NCI-H1092 treated with DMSO at 0.1 percent for 48 hours (cell line): ENCODE measurements at places on chromosomes 4 and X.

- DNase-seq: peak; percentile 60
Observed at GRCh38 chrX:139204898-139205667, 325.5 kb upstream of the F9 start.

DNA sequence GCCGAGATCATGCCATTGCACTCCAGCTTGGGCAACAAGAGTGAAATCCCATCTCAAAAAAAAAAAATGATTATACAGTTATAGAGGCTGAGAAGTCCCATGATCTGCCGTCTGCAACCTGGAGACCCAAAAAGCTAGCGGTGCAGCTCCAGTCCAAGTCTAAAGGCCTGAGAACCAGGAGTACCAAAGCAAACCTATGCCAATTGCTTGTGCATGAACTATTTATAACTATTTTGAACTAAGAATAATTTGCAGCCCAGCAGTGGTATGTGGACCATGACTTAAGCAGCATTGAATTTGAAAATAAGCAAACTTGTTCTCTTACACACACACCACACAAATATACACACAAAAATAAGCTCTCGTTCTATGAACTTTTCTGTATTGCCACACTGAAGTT, 51.8 kb downstream of the TASL start:
- no peak for DNase-seq

GRCh38 chr4:33427676-33428075, 2707.5 kb downstream of the PCDH7 start:
- DNase-seq: no peak

GRCh38 chrX:24204958-24205357, 55.4 kb downstream of the ZFX start:
- DNase-seq: no peak

DNA sequence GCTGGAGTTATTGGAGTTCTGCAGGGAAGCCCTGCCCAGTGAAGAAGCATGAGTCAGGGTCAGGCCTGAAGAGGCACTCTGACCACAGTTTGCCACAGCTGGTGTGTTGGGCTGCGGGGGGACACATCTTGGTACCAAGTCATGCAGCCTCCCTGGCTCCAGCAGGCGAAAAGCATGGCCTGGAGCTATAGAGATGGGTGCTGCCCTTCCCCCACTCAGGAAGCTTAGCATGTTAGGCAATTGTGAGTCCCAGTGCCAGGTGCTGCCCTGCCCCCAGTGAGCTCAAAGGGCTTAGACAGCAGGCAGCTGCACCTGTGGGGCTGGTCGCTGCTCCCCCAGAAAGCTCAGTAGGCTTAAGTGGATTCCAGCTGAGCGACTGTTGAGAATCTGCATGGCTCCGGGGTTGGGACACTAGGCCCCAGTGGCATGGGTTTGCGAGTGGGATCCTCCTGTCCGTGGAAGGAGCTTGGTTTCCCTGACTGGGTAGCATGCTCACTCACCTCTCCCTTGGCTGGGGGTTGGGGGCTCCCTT, 755.5 kb downstream of the GLUD2 start:
- DNase-seq: no peak

GRCh38 chr4:155509555-155509954, 132.8 kb upstream of the MAP9 start:
- DNase-seq: no peak

- peak; percentile 91 for DNase-seq
Observed at GRCh38 chr4:78057135-78057599, at the start of gene FRAS1. Gene FRAS1 (plus strand): TSS chr4:78057323. CDS start chr4:78058010, 687 bp downstream.

DNA sequence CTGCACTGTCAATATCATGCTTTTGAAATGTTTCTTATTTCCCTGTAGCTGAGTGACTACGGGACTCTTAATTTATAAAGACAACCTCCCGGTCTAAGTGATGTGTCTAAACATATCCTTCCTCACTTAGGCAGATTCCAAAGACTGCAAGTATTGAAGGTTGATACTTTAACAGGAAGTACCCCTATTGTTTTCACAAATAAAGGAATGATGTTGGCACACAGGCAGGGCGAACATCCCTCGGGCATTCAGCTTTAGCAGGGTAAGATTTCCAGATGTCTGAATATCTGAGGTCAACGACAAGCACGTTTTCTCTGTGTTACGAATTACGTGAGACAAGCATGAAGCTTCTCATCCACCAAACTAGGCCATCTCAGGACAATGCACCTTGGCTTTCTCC, 638.0 kb upstream of the FRG1 start:
- DNase-seq: no peak

GRCh38 chr4:54440394-54441136, 211.5 kb downstream of the PDGFRA start:
- DNase-seq: peak; percentile 20

- DNase-seq: no peak
Observed at GRCh38 chr4:58541926-58542325, 1431.7 kb upstream of the IGFBP7 start.

DNA sequence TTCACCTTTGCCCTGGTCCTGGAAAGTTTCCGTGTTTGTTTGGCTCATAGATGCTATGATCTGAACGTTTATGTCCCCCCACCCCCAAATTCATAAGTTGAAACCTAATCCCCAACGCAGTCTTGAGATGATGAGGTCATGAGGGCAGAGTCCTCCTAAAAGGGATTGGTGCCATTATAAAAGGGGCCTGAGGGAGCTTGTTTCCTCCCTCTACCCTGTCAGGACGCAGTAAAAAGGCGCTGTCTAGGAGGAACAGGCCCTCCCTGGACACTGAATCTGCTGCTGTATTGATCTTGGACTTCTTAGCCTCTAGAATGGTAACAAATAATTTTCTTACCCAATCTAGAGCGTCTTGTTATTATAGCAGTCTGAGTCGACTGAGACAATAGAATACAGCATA, 2190.6 kb upstream of the TENM3 start:
- DNase-seq: no peak

DNA sequence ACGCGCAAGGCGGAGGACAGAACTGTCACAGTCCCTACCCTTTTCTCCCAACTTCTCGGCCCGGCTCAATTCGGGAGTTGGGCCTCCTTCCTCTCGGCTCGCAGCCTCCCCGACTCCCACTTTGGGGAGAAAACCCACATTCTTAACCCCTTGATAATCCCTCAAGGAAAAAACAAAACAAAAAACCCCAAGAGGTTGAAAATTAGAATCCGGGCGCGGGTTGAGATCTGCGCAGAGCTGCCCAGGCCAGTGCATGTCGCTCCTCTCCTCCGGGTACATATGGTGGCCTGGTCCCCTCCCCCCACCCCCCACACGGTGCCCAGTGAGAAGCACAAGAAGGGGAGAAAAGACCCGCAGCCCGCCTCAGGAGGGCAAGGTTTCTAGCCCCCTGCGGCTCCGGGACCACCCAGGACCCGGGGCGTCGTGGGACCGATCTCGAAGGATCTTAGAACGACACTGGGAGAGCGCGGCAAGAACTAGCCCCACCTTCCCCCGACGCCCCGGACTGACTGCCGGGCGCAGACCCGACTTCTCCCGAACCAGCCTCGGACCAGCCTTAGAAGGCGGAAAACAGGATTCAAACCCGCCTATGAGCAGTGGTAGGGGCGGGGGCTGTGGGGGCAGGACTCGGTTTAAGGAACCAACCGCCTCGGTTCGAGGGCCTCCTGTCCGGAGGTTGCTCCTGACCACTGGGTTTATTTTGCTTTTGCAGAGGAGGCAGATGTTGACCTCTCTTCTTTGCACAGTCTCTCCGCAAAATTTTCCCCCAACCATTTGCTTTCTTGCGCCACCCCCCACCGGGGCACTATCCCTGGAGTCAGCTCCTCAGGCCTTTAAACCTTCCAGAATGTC, 2.5 kb upstream of the PDGFRA start:
- DNase-seq: no peak

GRCh38 chrX:1111601-1112300, 100.7 kb downstream of the CRLF2 start:
- no peak for DNase-seq

GRCh38 chr4:102564399-102565059, 63.4 kb downstream of the NFKB1 start:
- DNase-seq: no peak

DNA sequence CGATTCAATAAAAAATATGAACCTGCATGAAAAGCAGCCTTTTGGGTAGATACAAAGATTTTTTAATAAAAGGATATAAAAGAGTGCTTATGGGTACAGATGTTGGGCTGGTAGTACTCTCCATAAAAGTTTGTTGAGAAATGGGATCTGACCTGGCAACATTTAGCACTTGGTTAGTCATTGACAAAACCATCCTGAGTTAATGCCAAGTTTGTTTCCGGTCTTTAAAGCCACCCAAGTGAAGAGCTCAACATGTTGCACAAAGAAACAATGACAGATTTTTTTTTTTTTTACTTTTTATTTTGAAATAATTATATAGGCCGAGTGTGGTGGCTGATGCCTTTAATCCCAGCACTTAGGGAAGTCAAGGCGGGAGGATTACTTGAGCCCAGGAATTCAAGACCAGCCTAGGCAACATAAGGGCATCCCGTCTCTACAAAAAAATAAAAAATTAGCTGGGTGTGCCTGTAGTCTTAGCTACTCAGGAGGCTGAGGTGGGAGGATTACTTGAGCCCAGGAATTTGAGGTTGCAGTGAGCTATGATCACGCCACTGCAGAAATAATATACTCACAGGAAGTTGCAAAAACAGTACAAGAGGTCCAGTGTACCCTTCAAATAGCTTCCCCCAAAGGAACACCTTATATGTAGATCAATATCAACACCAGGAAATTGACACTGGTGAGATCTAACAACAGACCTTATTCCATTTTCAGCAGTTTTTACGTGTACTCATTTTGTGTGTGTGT, 16.6 kb downstream of the CHST7 start:
- DNase-seq: no peak

DNA sequence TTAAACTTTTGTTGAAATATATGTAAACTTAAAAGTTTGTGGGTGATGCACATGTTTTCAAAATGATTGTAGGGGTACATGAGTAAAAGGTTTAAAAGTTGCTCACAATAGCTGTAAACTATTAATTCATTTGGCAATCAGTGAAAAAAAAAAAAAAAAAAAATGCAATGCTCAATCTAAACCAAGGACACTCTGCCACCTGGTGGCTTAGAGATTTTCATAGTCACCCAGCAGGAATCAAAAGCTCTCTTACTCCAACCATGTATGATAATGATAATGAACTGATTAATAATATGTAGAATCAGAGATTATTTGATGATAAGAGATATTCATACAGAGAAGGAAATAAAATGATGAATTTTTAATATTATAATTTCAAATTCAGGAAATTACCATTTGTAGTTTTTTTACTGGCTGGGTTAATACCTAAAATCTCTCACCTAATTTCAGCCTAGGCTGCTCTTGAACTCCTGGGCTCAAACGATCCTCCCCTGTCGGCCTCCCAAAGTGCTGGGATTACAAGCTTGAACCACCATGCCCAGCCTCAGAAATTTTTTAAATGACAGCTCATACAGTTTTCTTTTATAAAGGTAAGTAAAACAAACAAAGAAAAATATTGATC, 46.9 kb upstream of the SLC25A4 start:
- peak; percentile 20 for DNase-seq

GRCh38 chrX:72326605-72327300, 21.0 kb upstream of the CITED1 start:
- DNase-seq: no peak

GRCh38 chrX:440636-441035, 53.9 kb upstream of the PPP2R3B start:
- no peak for DNase-seq

DNA sequence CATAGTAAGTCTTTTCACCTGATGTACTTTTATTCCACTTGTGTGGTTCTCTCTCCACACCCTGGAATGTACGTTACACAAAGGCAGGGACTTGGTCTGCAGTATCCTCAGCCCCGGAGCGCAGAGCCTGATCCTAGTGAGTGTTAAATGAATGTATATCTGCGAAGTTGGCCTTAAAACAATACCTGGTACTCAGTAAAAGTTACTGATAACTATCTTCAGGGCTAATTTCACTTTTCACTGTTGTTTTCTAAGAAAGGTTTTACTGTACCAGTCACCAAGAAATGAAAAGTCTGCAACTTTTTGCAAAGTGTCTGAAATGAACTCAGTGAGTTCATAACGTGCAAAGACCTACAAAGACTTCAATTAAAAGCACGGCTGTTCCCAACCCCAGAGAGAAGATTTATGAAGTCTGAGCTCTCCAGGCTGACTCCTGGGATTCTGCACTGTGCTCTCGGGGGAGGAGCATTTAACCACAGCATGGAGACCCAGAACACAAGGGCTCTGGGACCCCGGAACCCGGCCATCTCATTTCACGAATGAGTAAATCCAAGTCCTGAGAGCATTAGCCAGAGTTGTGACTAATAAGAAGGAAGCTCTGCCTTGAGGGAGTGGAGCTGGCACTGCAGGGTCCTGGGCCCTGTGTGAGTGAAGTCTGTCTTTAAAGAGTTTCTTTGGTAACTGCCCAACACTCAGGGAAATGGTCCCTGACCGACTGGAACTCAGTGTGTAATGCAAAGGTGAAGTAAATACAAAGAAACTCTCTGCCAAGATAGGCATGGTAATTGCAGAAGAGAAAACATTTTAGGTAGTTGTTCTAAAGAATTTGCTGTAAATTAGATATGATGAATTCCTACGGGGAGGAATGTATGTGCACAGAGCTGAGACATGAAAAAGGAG, 165.8 kb downstream of the NSUN7 start:
- DNase-seq: no peak

- no peak for DNase-seq
Observed at GRCh38 chr4:113908829-113909228, 70.6 kb downstream of the ARSJ start.

DNA sequence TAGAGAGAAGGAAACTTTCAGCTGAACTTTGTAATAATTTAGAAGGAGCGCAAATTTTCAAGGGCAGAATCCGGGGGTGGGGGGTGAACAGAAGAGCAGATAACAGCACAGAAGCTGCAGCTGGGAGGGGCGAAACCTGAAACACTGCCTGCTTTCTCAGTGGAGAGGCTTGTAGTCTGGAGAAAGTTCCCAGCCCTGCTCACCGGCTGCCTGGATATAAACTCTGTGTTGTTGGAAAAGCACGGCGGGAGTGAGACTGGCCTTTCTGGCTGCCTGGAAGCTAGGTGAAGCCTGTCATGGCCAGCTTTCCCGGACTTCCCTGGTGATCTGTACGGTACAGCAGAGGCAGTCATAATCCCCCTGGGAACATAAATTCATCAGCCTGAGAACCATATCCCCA, 1352.1 kb upstream of the DIAPH2 start:
- no peak for DNase-seq

DNA sequence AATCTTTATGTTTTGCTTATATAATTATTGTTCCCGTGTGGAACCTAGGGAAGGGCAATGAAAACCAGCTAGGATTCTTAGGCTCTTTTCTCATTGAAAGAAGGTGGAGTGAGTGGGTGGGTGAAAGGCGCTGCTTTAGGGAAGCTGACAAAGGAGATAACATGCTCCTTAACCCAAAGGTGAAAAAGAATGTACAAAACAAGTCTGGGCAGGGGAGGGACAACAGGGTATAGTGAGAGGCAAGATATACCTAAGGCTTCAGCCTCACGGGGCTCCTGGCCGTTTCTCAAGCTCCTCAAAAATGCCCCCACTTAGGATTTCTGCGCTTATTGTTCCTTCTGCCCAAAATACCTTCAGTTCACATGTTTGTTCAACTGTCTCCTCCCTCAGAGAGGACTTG, 1.8 kb downstream of the SH2D1A start:
- no peak for DNase-seq

GRCh38 chrX:1074172-1074571, 138.3 kb downstream of the CRLF2 start:
- no peak for DNase-seq

- DNase-seq: no peak
Observed at GRCh38 chr4:148007314-148007760, 275.4 kb downstream of the ARHGAP10 start.
